ENCODE measurements at places on chromosomes 4 and X. TPM values are rescaled to one million over a fixed set of nuclear protein-coding genes. Genes with fewer than 3 reads are reported as not detected.

COL4A6 gene
- 157 TPM for total RNA-seq

DCLK2 gene
- total RNA-seq: 12.0 TPM

VSIG4 gene
- total RNA-seq: not detected

RBMX gene
- 325 TPM for total RNA-seq

APBB2 gene
- 32.2 TPM for total RNA-seq

GYPA gene
- not detected for total RNA-seq

GAGE1 gene
- not detected for total RNA-seq

CFAP47 gene
- 0.15 TPM for total RNA-seq

STOX2 gene
- total RNA-seq: 4.4 TPM

HSFX4 gene
- not detected for total RNA-seq

FUNDC1 gene
- total RNA-seq: 31.1 TPM

TEX13C gene
- total RNA-seq: not detected

MBNL3 gene
- 0.12 TPM for total RNA-seq

PPP1R2C gene
- not detected for total RNA-seq

CC2D2A gene
- 12.2 TPM for total RNA-seq

MID2 gene
- 3.1 TPM for total RNA-seq

MAP7D2 gene
- 0.23 TPM for total RNA-seq

CFAP97 gene
- 44.1 TPM for total RNA-seq

SH3TC1 gene
- total RNA-seq: 2.9 TPM

FHDC1 gene
- 3.8 TPM for total RNA-seq

TRMT10A gene
- 13.0 TPM for total RNA-seq
